ENCODE measurements at places on chromosomes 2 and 18. TPM values are rescaled to one million over a fixed set of nuclear protein-coding genes. Genes with fewer than 3 reads are reported as not detected.

CFAP65 gene
- total RNA-seq: not detected

GRCh38 chr2:151417650-151418049, 7.9 kb downstream of the RIF1 start:
- no peak for DNase-seq

DNA sequence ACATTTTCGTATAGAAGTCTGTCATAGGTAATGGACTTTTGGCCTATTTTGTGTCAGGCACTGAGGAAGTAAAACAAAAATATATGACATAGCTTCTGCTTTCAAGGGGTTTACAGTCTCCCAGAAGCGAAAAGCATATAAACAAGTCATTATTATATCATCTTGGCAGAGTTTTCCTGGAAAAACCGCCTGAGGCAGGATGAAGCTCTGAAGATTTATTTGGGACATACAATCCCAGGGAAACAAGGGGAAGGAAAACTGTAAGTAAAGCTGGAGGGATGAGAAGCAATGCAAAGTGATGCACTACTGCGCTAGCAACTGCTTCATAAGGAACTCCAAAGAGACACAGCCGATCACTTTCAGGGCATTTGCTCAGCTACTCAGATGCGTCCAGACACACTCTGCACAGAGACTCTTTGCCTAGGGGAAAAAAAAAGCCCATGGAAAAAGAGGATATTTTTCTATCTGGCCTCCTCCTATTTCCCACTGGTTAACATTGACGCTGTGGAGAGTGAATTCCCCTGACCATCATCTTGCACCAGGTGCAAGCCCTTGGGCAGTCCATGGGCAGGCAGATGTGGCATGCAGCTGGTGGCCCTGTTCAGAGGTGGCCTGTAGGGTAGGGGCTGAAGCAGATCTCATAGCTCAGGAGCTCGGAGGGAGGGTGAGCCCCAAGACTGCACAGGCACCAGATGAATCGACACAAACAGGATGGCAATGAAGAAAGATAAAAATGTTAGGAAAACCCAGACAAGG, 158.1 kb downstream of the METTL4 start:
- DNase-seq: no peak

- no peak for DNase-seq
Measured at GRCh38 chr2:237720444-237720843, 78.1 kb upstream of the RBM44 start.

- no peak for DNase-seq
Measured at GRCh38 chr2:142940606-142941223, 63.3 kb downstream of the KYNU start.

GRCh38 chr18:54222922-54223567, 1.4 kb downstream of the MBD2 start:
- peak; percentile 25 for DNase-seq

GRCh38 chr18:53941601-53942338, 282.7 kb downstream of the MBD2 start:
- no peak for DNase-seq

DNA sequence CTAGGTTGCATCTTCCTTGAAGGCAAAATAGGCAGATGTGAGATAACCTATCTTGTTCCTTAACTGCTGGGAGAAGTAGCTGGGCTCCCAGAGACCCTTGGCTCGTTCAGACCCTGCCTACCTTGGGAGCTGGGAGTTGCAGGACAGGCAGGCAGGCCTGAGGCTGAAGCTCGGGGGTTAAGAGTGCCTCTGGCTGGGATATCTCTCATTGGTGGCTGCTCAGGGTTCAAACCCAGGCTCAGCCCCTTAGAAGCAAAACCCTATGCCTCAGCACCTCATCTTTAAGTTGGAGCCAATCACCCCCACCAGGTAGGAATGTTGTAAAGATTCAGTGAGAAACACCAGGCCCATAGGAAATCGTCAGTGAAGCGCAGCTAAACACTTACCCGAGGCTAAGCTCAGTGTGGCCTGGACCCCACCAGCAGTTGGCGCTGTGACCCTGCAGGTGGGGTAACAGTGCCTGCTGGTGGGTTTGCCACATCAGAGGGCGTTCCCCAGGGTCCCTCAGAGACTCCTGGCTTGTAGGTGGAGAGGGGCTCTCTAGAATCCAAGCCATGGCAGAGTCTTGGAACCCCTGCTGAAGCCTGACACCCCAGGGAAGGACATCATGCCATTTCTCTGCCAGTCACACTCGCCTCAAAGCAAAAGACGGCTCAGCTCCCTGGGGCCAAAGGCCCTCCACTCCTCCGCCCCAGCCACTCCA, 54.6 kb upstream of the GPR17 start:
- DNase-seq: peak; percentile 74

STARD6 gene
- total RNA-seq: not detected
